HFFc6 (cell line): ENCODE measurements at places on chromosomes 6 and 20.

GRCh38 chr6:2800552-2801316, 35.5 kb downstream of the WRNIP1 start:
- peaks cover 9% of the 10 kb centered on the region for H3K4me1 ChIP-seq
- no peak overlapping the region for H3K4me3 ChIP-seq
- peaks cover 10% of the 10 kb centered on the region for H3K27me3 ChIP-seq
- DNase-seq, result no peak
- no peak overlapping the region for H3K27ac ChIP-seq
- no peaks in the 10 kb centered on the region for H3K36me3 ChIP-seq

- no peak overlapping the region for H3K27ac ChIP-seq
- no peak overlapping the region for H3K4me3 ChIP-seq
- H3K4me1 ChIP-seq, result peaks cover 35% of the 10 kb centered on the region
Observed at GRCh38 chr6:143540192-143540591, 28.7 kb upstream of the FUCA2 start.

GRCh38 chr6:129726650-129727049, 16.7 kb upstream of the ARHGAP18 start:
- H3K36me3 ChIP-seq, result no peaks in the 10 kb centered on the region
- no peak overlapping the region for H3K4me3 ChIP-seq

DNA sequence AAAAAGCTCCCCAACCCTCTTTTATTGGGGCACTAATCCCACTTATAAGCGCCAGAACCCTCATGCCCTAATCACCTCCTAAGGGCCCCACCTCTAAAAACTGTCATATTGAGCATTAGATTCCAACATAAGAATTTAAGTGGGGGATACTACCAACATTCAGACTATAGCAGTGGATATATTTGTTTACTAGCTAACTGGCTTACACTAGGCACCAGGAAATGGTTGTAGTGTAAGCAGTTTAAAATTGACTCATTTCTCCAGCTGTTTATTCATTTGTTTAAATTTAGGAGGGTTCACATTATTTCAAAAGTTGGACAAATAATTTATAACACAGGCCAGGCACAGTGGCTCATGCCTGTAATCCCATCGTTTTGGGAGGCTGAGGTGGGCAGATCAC, 22.9 kb downstream of the MTO1 start:
- H3K36me3 ChIP-seq, result peaks cover 44% of the 10 kb centered on the region
- no peaks in the 10 kb centered on the region; the same call in 1 of the 2 replicates for H3K27me3 ChIP-seq
- no peak overlapping the region for H3K27ac ChIP-seq

DNA sequence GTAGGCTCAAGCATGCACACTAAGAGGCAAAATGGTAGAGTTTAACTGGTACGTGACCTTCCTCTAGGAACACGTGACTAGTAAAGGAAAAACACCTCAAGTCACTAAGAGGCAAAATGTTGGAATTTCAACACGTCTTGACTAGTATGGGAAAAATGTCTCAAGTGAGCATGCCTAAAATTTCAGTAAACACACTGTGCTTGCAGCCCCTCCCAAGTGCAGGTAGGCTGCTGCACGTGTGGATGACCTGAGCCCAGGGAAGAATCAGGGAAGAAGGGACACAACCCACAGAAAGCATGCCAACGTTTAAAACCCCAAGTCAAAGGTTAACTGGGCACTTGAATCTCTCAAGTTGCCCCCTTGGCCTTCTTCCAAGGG, 162.2 kb downstream of the TENT5A start:
- H3K27ac ChIP-seq, result no peak overlapping the region
- no peaks in the 10 kb centered on the region; the same call in 1 of the 2 replicates for H3K27me3 ChIP-seq
- H3K36me3 ChIP-seq, result no peaks in the 10 kb centered on the region
- H3K4me3 ChIP-seq, result no peak overlapping the region
